Left cardiac atrium (tissue), 4 donors: ENCODE measurements at places on chromosomes 1 and 21. TPM values are rescaled to one million over a fixed set of nuclear protein-coding genes. Genes with fewer than 3 reads are reported as not detected.

- peak; percentile 39 for DNase-seq
These were observed 25.5 kb upstream of the MTMR11 start for GRCh38 chr1:149962039-149962647.

PBX1 gene
- total RNA-seq: 64.7 TPM

DNA sequence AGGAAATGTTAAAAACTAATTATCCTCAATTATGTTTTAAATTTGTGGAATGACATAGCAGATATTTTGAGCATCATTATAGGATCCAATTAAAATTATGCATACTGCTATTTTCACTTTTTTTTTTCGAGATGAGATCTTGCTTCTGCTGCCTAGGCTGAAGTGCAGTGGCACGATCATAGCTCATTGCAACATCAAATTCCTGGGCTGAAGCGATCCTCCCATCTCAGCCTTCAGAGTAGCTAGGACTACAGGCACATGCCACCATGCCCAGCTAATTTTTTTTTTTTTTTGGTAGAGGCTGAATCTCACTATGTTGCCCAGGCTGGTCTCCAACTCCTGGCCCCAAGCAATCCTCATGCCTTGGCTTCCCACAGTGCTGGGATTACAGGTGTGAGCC lies 11.3 kb upstream of the SLC1A7 start:
- DNase-seq: no peak

OPRD1 gene
- not detected for total RNA-seq

- no peak for DNase-seq
These were observed 347.9 kb downstream of the USH2A start for GRCh38 chr1:216075339-216075738.

IGSF21 gene
- 3.0 TPM for total RNA-seq

- DNase-seq: no peak
These were observed 202.2 kb upstream of the KIAA0040 start for GRCh38 chr1:175394739-175395138.

OR2T2 gene
- total RNA-seq: not detected

DNA sequence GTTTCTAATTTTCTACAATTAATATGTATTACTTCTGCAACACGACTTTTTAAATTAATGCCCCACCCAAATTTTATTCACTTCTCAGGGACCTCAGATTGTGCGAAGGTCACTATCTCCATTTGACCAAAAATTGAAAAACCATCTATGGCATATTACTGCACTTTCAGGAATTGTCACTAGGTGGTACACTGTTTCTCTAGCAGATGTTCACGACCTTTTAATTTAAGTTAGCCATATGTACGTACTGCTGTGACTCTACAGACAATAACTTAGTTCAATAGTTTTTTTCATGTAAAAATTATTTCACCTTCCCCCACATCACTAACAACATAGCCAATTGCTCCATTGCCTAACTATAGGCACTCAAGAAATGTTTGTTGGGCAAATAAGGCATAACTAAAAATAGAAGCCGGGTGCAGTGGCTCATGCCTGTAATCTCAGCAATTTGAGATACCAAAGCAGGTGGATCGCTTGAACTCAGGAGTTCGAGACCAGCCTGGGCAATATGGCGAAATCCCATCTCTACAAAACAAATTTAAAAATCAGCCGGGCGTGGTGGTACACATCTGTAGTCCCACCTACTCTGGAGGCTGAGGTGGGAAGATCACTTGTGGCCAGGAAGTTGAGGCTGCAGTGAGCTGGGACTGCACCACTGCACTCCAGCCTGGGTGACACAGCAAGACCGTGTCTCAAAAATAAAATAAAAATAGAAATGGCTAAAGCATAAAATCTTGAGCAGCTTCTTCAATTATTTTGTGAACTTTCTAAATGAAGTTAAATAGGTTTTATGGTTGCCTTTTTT lies 75.7 kb upstream of the PKN2 start:
- DNase-seq: no peak

- no peak for DNase-seq
These were observed 79.3 kb upstream of the ATF3 start for GRCh38 chr1:212529211-212529741.

- DNase-seq: no peak
These were observed 232.3 kb downstream of the HMCN1 start for GRCh38 chr1:185966471-185966870.
